ENCODE measurements at places on chromosomes 5 and 9.
A peak's percentile ranks its signal among the peaks of the same experiment; 100 is the strongest.

- DNase-seq = no peak
Observed at GRCh38 chr5:56026863-56027300, 32.1 kb upstream of the IL6ST start.

DNA sequence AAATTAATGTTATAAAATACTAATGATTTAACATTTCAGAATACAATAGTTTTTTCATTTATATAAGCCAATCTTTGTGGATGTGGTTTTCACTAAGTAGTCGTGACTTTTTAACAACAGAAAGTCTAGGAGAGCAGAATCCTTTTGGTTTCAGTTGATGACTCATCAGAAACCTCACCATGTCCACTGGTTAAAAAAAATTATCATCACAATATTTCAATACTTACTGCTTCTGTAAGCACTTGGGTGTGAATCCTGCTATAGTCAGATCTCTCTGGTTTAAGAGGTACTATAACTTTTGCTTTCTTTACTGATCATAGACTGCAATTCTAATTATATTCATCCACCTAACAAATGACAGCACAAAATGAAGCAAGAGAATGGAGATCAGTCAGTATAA, 77.2 kb downstream of the MRPS30 start:
- no peak for DNase-seq

DNA sequence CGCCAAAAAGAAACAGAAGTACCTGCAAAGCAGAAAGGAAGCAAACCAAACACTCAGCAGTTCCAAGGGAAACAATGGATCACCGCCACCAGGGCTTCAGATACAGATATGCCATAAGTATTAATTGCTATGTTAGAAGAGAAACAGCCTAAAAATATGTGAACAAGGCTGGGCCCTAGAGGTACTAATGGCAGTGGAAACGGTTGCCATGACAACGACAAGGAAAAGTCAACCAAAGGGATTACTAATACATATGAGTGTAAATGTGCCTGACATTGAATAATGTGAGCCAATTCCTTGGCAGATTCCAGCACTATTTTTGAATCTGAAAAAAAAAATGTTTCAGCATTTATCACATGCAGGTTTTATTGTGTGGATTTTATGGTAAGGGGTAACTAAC, 75.0 kb downstream of the CAVIN4 start:
- no peak for DNase-seq

DNA sequence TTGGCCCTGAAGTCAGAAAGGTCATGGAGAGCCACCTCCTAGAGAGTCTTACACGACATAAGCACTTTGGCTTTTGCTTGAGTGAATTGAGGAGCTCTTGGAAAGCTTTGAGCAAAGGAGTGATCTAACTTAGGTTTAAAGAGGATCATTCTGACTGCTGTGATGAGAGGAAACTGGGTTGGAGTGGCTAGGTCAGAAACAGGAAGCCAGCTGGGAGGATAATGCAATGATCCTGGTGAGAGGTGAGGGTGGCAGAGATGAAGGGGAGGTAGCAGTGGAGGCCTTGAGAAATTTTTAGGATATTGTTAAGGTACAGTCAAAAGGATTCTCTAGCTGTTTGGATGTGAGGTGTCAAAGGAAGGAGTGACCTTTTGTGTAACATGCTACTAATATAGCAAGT, 32.2 kb upstream of the ROPN1L start:
- no peak for DNase-seq

DNA sequence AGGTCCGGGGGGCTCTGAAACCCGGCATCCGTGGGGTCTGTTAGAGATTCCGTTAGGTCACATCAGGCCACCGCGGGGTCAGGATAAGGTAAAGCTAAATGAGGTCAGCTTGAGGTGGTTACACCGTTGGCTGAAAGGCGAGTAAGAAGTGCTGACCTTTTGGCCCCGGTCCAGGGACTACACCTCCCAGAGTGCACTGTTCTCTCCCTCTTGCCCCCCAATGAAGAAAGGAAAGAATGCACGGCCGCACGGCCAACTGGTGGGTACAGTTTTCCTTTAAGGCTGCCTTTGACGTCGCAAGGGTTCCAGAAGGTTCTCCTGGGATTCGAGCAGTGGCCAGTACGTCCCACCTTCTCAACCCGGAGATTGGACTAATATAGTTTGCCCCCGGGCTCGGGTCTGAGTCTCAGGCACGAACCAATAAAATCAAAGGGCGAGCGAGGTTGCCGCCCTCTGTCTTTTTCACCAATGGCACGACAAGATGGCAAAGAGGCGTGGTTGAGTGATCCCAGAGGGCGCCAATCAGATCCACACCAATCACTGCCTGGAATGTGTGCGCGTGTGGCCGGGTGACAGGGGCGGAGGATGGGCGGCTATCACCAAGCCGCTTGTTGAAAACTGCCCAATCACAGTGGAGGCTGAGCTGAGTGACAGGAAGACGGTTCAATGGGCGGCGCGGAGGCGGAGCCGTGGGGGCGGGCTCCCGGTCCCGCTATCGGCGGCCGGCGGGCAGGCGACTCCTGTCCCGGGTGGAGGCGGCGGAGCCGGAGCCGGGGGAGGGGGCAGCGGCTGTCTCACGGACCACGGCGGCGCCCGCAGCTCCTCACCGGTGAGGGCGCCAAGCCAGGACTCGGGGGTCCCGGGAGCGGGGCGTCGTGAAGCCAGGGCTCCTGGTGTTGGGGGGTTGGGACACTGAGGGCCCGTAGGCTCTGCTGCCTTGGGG, at the start of gene DNAJB5:
Gene DNAJB5 (plus strand): TSS at position 743 of the 943 bp plus-strand sequence. CDS start 886 bp downstream, outside the sequence.
- peak; percentile 100 for DNase-seq

- no peak for DNase-seq
Observed at GRCh38 chr9:115250621-115251032, 132.7 kb upstream of the TNC start.

GRCh38 chr5:148421661-148422060, 37.9 kb downstream of the FBXO38 start:
- DNase-seq = no peak

DNA sequence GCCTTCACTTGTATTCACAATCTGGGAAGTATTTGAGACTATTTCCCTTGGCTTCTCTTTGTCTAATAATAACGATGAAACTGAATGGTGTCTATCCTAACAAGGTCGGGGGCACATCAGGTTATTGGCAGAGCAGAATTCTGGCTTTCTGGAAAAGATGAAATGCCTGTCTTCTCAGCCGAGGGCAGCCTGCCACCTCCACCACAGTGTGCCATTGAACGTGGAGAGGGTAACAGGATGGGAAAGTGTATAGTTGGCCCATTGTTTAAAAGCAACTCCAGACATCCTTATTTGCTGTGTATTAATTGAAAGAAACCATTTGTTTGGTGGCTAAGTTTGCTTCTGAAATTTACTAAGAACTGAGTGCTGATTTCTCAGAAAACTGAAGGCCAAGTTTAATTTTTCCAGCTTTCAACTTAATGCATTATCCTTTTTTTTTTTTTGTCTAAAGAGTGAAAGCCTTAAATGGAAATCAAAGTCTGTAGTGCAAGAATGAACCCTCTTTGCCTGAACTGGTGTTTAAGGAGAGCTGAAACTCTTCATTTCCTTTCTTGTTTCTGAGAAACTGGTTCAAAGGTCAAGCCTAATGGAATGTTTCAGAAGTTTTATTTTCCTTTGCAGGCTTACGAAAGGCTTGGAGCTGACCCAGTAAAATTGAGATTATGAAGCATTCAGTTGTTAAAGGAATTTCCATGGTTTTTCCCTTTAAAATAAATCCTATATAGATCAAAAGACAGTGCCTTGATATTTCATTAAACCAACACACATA, 563.7 kb upstream of the DAP start:
- DNase-seq = no peak

DNA sequence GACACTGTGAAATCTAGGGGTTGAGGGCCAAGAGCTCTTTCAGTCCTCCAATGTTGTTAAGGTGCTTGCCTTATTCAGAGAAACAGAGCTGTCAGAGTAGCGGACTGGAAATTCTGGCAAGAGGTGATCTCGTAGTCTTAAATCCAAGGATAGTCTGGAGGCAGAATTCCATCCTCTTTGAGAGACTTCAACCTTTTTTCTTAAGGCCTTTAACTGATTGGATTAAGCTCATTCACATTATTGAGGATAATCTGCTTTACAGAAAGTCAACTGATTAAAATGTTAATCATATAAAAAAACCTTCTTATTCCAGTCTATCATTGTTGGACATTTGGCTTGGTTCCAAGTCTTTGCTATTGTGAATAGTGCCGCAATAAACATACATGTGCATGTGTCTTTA, 243.1 kb upstream of the COX7C start:
- DNase-seq = no peak

DNA sequence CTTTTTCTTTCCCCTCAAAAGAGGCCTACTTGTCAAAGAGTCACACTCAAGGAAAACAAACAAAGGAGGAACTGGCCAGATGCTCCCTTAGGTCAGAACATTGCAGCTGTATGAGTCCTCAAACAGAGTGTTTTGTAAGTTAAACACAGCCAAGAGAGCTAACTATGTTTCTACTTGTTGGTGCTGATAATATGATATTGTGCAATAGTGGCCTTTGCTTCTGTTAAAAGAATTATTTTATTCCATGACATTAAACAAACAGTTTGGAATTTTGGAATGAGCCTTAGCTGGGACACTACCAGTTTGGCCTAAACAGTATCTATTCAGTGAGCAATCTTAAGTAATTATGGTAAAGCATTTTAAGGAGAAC, 56.0 kb upstream of the TPD52L3 start:
- no peak for DNase-seq

DNA sequence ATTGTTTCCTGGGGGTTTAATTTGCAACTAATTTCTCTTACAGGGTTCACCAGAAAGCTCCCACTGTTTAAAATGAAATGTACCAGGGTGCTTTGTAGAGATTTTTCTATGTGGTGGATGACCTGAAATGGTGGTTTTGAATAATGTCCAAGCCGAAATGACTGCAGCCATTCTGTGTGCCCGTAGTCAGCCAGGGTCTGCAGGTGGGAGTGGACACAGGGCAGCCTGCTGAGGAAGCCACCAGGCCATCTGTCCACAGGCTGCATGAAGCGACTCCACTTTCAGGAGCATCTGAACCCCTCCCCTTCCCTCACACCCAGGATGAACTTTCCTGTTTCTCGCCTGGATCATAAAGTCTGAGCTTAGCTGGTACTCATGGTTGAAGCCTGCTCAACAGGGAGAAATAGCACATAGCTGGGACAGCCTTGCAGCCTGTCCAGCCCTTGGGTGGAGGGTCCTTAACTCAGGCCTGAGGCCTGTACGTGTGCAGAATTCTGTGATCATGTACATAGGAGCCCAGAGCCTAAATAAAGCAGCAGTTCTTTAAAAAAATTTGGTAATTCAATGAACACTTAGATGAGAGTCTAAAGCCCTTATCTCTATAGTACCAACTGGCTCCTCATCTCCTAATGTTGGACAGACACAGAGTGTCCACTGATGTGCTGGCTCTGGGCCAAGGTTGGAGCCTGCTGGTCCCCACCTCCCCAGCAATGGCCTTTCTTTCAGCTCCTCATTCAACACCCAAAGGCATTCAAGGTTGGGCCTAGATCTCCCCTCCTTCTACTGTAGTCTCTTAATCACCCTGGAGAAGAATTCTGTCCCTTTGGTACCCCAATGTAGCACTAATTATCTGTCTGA, 72.8 kb downstream of the SHB start:
- peak; percentile 58 for DNase-seq

DNA sequence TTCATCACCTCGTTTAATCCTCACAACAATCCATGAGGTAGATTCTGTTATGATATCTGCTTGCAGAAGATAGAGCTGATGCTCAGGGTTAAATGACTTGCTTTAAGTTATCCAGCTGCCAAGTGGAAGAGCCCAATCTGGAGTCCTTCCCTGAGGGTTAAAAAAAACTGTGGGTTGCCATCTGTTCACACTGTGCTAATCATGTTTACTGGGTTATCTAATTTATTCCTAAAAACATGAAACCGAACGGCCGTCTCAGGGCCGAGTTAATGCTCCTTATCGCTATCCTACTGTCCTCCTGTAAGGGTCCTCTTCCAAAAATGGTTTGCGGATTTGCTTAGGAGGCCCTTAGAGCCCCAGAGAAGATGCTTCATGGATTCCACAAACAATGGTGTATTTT, 153.3 kb downstream of the YIPF5 start:
- no peak for DNase-seq

- DNase-seq = no peak
Observed at GRCh38 chr5:107025712-107026497, 644.8 kb downstream of the EFNA5 start.

DNA sequence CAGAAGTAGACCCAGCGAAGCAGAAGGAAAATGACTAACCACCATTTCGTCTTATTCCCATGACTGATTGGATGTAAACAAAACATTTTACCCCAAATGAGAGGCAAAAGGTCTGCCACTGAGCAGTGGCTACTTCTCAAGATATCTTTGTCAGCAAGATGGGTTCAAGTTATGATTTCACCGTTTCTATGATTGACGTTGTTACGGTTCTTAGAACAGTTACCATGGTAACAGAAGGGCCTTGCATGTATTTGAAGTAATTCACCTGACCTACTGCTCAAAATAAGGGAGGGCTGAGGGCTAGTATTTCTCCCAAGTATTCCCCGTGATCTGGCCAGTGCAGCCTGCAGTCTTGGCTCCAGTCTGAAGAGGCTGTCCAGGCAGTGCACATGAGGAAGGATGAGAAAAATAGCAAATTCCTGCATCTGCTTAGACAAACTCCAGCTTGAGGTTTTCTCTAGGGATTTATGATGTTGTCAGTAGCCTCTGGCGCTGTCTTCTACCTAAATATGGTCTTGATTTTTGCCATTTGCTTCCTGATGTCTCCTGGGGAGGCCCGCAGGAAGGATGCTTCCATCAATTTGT, 372.7 kb downstream of the TMEM38B start:
- DNase-seq = no peak

GRCh38 chr5:135826221-135826525, 8.3 kb upstream of the SLC25A48 start:
- DNase-seq = no peak

- DNase-seq = no peak
Observed at GRCh38 chr5:15483351-15484097, 16.5 kb upstream of the FBXL7 start.

- no peak for DNase-seq
Observed at GRCh38 chr9:136339173-136339957, 12.0 kb downstream of the GPSM1 start.

- peak; percentile 69 for DNase-seq
Observed at GRCh38 chr9:82021198-82021597, 32.6 kb downstream of the SPATA31D1 start.

DNA sequence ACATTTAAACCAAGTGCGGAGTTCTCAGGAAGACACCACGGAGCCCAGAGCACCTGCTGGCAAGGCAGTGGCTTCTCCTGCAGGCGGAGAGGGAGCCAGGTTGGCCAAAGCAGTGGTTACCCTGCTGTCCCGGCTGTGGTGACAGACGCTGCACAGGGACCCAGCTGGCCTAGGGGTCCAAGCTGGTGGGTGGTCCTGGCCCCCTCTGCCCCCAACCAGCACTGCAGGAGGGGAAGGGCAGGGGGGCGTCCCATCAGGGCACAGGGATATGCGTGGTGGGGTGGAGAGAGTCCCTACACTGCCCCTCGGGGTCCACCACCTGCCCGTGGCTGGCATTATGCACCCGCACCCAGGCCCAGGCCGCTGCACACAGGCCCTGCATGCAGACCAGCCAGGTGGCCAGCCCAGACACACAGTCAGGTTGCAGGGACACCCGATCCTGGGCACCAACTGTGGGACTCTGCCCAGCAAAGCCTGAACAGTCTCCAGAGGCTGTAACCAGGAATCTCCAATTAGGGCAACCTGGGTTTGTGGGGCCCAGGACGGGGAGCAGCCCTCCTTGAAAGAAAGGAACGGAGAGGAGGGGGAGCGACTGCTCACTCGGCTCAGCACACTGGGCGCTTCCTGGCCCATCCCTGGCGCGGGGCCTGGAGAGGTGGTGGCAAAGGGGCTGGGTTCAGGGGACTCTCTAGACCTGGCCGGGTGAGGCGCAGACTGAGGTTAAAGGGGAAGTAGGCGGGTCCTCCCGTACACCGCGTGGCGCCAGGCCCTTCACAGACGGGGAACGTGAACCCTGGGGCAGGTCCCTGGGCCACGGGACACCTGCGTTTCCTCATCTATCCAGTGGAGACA, 46.3 kb downstream of the NACC2 start:
- no peak for DNase-seq

- DNase-seq = no peak
Observed at GRCh38 chr5:54944364-54944763, 41.0 kb downstream of the ESM1 start.
